PC-3 (cell line): ENCODE measurements at places on chromosomes 5 and 9. TPM values are rescaled to one million over a fixed set of nuclear protein-coding genes. Genes with fewer than 3 reads are reported as not detected.

DNA sequence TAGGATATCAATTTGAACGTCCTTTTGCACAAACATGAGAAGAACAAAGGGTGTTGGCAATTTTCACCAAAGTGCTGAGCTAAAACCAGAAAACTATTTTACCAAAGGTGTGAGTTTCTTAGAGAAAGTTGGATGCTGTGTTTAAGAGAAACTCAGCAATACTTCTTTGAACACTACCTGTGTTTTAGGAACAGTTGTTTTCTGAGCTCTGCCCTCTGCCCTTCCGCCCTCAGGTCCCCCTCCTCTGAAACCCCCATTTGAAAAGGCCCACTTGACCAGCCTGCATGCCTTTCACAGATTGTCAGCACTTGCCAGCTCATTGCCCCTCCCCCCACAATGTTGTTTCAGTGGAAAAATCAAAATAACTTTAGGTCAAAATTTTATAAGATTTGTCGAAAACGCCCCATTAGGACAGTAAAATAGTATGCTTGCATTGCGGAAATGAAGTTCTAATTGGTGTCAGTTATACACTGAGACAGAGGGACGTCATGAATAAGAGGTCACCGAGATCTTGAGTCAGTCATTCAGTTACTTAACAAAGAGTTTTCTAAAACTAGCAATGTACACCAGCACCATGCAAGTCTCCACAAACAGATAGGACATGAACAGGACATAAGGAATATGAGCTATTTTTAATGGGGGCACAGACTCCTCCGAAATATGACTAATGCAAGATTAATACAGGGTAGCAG lies 61.9 kb upstream of the IL7R start:
- DNase-seq = no peak
- H3K27ac ChIP-seq = no peak overlapping the region
- H3K27me3 ChIP-seq = no peaks in the 10 kb centered on the region
- no peaks in the 10 kb centered on the region for H3K36me3 ChIP-seq
- H3K4me1 ChIP-seq = no peaks in the 10 kb centered on the region

DNA sequence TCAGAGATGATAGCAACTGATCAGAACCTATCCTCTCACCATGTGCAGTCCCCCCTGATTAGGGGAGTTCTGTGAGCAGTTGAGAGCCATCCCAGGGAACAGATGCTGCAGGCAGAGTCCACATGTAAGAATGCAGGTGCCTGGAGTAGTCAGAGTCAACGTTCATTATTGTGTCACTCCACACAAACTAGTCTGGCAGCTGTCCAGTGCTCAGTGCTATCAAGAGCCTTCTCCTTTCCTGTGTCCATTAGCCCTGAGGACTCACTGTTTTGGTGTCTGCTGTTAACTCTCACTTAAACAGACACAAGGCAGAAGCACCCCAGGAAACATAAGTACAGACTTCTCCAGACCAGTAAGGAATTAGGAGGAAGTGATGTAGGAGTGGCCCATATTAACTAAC lies 2.5 kb downstream of the SH3TC2 start:
- peak; percentile 96 for DNase-seq
- H3K4me3 ChIP-seq = no peak overlapping the region
- H3K27me3 ChIP-seq = no peaks in the 10 kb centered on the region
- peaks cover 75% of the 10 kb centered on the region for H3K4me1 ChIP-seq

DNA sequence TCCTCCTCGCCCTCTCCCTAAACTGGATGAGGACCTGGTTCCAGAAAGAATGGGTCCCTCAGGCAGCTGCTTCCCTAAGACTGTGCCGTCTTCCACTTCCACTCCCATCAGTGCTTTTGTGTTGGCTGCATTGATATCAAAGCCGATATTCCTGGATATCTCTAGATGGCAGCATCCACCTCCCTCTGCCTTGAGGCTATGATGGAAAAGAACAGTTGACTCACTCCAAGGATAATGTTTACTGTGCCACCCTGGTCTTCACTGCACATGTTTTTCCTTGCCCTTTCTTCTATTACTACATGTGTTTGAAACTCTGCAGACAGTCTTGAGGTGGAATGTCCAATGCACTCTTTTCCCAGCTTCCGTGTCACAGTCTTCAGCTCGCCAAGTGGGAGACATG lies 211.6 kb downstream of the MAST4 start:
- H3K27ac ChIP-seq = no peak overlapping the region
- peak; percentile 63 for DNase-seq
- H3K4me3 ChIP-seq = no peak overlapping the region
- H3K36me3 ChIP-seq = no peaks in the 10 kb centered on the region

DNA sequence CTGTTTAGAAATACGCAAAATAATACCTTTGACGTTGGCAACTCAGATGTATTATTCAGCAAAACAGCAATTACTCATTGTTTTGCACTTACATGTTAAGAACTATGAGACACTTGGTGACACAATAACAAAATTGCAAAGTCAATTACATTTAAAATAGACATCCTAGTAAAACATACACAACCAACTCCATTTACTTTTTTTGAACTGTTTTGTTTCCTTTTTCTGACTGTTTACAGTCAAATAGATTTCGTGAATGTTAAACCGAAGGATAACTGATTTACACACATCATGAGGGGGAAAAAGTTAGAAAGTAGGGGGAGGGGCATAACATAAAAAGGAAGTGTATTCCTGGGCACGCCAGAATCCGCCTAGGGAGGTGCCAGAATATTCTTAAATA lies 220.1 kb downstream of the MEF2C start:
- peaks cover 8% of the 10 kb centered on the region; the same call in 1 of the 2 replicates for H3K4me1 ChIP-seq
- no peak overlapping the region for H3K27ac ChIP-seq
- no peak for DNase-seq
- H3K36me3 ChIP-seq = no peaks in the 10 kb centered on the region
- no peak overlapping the region for H3K4me3 ChIP-seq

Gene SAPCD2
- total RNA-seq = 98.4 and 134 TPM in 2 replicates

DNA sequence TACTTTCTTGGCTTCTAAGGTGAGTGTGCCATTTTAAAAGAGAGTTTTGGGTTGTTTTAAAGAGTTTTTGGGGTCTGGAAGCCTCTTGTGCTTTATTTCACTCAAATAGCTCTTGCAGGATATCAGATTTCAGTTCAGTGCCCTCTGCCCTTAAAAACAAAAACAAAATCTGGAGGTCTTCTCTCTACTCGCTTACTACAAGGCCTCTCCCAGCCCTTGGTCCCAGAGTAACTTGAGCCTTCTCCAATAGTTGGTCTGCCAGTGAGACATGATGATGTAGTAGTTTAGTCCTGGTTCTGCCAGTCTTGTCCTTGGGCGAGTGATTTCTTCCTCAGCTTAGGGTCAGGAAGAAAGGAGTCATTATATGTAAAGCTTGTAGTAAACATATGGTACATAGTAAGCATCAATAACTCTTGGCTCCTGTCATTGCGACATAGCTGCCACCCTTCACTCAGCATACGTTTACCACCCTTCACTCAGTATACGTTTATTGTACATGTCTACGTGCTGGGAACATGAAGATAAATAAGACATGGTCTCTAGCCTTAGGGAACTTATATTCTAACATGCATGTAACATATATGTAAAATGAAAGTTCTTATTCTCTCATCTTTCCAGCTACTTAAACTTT lies 147.6 kb downstream of the MAN2A1 start:
- no peaks in the 10 kb centered on the region for H3K27me3 ChIP-seq
- H3K4me3 ChIP-seq = no peak overlapping the region
- no peaks in the 10 kb centered on the region for H3K36me3 ChIP-seq
- H3K27ac ChIP-seq = no peak overlapping the region
- no peaks in the 10 kb centered on the region for H3K4me1 ChIP-seq

Gene TTC16
- total RNA-seq = 0.04 TPM in 1 of 2 replicates, not detected in the other

DNA sequence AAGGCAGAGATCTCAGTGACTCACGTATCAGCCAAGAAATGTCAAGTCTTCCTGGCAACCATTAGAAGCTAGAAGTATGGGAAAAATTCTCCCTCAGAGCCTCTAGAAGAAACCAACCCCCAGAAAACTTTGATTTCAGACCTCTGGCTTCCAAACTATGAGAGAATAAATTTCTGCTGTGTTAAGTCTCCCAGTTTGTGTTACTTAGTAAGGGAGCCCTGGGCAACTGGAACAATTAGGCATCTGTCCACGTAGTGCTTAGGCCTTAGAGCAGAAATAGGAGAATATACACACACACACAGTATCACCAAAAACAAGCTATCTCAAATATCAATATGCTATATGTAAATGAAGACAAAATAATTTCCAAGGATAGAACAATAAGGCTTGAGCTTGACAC lies 894.8 kb upstream of the CDH10 start:
- H3K36me3 ChIP-seq = no peaks in the 10 kb centered on the region
- H3K27ac ChIP-seq = no peak overlapping the region
- no peak overlapping the region for H3K4me3 ChIP-seq
- H3K27me3 ChIP-seq = no peaks in the 10 kb centered on the region
- H3K4me1 ChIP-seq = peaks cover 19% of the 10 kb centered on the region

Gene CCL27
- total RNA-seq = not detected in 2 replicates

Gene PCDHGA4
- 0.04 TPM in 1 of 2 replicates, not detected in the other for total RNA-seq

DNA sequence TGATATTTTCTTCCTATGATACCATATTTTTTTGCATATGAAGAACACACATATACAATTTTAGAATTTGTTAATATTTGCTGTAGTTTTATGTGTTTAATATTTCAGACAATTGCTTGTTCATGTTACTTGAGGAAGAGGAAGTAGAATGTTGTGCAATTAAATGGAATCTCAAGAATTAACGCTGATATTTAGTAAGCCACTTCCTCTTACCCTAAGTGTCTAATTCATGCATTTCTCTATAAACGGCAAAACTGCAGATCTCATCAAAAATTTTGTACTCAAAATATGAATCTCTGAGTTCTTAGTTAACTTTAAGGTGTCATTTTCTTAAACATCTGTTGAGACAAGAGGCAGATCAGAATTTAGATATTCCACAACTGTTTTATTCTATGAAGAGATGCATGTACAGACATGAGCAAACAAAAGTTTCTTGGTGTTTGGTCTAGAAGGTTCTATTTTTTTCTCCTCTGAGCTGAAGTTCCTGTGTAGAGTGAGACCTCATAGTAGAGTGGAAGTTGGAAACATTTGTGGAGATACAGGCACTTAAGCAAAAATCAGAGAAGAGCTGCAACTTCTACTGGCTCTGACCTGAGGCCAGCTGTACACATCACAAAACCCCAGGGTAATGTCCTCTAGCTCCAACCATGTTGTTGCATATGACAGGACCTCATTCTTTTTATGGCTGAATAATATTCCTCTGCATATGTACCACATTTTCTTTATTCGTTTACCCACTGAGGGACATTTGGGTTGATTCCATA lies 16.6 kb upstream of the TGFBI start:
- H3K27ac ChIP-seq = no peak overlapping the region
- H3K4me1 ChIP-seq = peaks cover 36% of the 10 kb centered on the region
- H3K4me3 ChIP-seq = no peak overlapping the region
- DNase-seq = peak; percentile 53

DNA sequence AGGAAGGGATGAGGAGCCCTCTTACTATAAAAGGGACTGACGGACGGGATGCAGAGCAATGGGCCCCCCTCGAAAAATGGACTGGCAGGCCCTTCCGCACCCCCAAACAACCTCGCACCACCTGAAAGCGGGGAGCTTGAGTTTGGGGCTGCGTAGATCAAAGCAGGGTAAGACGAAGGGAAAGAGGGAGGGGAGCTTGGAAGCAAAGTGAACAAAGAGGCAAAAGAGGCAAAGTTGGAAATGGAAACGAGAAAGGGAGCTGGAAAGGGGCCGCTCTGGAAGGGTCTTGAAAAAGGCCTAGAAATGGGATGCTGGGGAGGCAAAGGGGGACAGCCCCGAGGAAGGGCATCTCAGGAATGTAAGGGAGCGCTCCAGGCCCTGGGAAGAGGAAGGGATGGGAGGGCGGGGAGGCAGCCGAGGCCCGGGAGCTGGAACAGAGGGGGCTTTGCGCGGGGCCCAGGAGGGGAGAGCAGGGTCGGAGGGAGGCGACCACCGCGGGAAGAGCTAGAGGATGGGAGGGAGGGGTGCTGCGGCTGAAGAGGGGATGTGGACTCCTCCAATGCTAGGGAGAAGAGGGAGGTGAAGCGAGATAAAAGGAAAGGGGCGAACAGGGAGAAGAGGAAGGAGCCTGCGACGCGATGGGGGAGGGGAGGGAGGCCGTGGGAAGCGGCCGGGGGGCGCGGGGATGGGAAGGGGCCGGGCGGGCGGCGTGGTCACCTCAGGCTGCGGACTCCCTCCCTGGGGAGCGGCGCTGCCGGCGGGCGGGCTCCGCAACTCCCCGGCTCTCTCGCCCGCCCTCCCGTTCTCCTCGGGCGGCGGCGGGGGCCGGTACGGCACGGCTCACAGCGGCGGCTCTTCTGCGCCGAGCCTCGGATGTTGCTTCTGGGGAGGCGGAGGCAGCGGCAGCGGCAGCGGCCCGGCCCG lies 577 bp downstream of the RNF145 start:
- peak overlapping the region; percentile 95 for H3K4me3 ChIP-seq
- H3K36me3 ChIP-seq = no peaks in the 10 kb centered on the region

- H3K36me3 ChIP-seq = peaks cover 3% of the 10 kb centered on the region
- H3K27me3 ChIP-seq = no peaks in the 10 kb centered on the region
- H3K4me3 ChIP-seq = no peak overlapping the region
- H3K27ac ChIP-seq = no peak overlapping the region
- peaks cover 32% of the 10 kb centered on the region for H3K4me1 ChIP-seq
- DNase-seq = no peak
Observed at GRCh38 chr5:61534481-61535267, 202.6 kb downstream of the ZSWIM6 start.

GRCh38 chr5:177146891-177147638 lies 13.5 kb downstream of the NSD1 start:
- H3K36me3 ChIP-seq = peaks cover 40% of the 10 kb centered on the region
- H3K4me3 ChIP-seq = no peak overlapping the region
- peaks cover 6% of the 10 kb centered on the region; the same call in 1 of the 2 replicates for H3K4me1 ChIP-seq
- no peaks in the 10 kb centered on the region for H3K27me3 ChIP-seq

DNA sequence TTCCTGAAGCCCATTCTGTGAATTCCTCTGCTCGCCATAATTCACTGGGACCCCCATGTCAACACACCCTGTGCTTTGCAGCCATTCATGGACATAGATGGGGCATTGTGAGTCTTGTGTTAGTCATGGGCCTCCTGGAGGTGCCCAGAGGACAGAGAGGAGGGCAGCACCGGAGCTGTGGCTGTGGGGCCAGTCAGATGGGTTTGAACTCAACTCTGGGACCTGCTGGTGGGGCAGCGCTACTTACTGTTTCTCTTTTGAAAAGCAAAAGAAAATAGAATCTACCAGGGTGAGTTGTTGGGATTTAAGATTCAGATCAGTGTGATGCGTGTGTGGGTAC lies 11.3 kb upstream of the EXOC3 start:
- no peak overlapping the region for H3K27ac ChIP-seq
- H3K4me1 ChIP-seq = no peaks in the 10 kb centered on the region
- H3K27me3 ChIP-seq = no peaks in the 10 kb centered on the region
- H3K36me3 ChIP-seq = no peaks in the 10 kb centered on the region

- no peaks in the 10 kb centered on the region for H3K36me3 ChIP-seq
- H3K27ac ChIP-seq = peak overlapping the region; percentile 66
- peak; percentile 62 for DNase-seq
- peaks cover 34% of the 10 kb centered on the region for H3K4me1 ChIP-seq
Observed at GRCh38 chr9:20980832-20981455, 50.5 kb downstream of the HACD4 start.

GRCh38 chr5:172868436-172868923 lies 34.4 kb downstream of the ERGIC1 start:
- peak overlapping the region; percentile 99 for H3K27ac ChIP-seq
- H3K27me3 ChIP-seq = no peaks in the 10 kb centered on the region
- H3K4me1 ChIP-seq = peaks cover 48% of the 10 kb centered on the region
- DNase-seq = peak; percentile 90
